Activated CD8-positive, alpha-beta T cell treated with anti-CD3 and anti-CD28 coated beads, Interleukin-2, amount 10 ng/mL, durations not matched to agents 7 days and 5 days (primary cell): ENCODE measurements at places on chromosomes 3 and 15. TPM values are rescaled to one million over a fixed set of nuclear protein-coding genes. Genes with fewer than 3 reads are reported as not detected.

- H3K36me3 ChIP-seq = no peaks in the 10 kb centered on the region
- H3K27me3 ChIP-seq = no peaks in the 10 kb centered on the region
- no peak overlapping the region for H3K4me3 ChIP-seq
- peak; percentile 33 for DNase-seq
- H3K27ac ChIP-seq = no peak overlapping the region
These were observed 61.4 kb downstream of the FRMD4B start for GRCh38 chr3:69324362-69325025.

DNA sequence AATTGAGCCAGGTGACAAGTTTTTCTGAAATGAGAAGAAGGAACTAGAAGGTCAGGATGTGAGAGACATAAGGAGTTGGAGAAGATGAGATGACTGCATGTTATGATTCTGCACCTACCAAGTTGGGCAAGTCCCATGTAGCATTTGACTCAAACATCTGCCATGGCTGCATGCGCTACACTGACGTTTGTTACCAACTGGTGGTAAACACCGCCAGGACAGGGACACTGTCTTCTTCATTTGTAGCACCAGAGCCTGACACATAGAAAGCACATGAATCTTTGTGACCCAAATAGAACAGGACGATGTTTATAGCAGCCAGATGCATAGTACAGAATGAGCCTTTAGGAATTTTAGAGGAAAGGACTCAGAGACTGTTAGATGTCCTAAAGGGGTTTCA lies 236.7 kb downstream of the MYRIP start:
- no peaks in the 10 kb centered on the region for H3K27me3 ChIP-seq
- DNase-seq = no peak
- no peak overlapping the region for H3K4me3 ChIP-seq
- no peaks in the 10 kb centered on the region for H3K4me1 ChIP-seq

GRCh38 chr3:128399221-128399915 lies 67.3 kb downstream of the DNAJB8 start:
- no peak overlapping the region for H3K4me3 ChIP-seq
- H3K4me1 ChIP-seq = no peaks in the 10 kb centered on the region
- DNase-seq = no peak
- no peaks in the 10 kb centered on the region for H3K36me3 ChIP-seq

- H3K4me3 ChIP-seq = peak overlapping the region; percentile 94
- peak; percentile 72 for DNase-seq
- H3K27me3 ChIP-seq = no peaks in the 10 kb centered on the region
- H3K36me3 ChIP-seq = peaks cover 99% of the 10 kb centered on the region
- peak overlapping the region; percentile 97 for H3K27ac ChIP-seq
These were observed 5.0 kb downstream of the CISH start for GRCh38 chr3:50606596-50606995.

GRCh38 chr15:89138999-89139612 lies 50.9 kb downstream of the ABHD2 start:
- no peaks in the 10 kb centered on the region for H3K27me3 ChIP-seq
- no peak for DNase-seq
- H3K4me3 ChIP-seq = no peak overlapping the region
- H3K36me3 ChIP-seq = peaks cover 22% of the 10 kb centered on the region
- H3K27ac ChIP-seq = no peak overlapping the region

The EFHB gene
- total RNA-seq = 0.44 TPM
